ENCODE measurements at places on chromosomes 2 and 18.

GRCh38 chr2:54741250-54741649 lies 17.8 kb downstream of the EML6 start:
- no peak for DNase-seq

DNA sequence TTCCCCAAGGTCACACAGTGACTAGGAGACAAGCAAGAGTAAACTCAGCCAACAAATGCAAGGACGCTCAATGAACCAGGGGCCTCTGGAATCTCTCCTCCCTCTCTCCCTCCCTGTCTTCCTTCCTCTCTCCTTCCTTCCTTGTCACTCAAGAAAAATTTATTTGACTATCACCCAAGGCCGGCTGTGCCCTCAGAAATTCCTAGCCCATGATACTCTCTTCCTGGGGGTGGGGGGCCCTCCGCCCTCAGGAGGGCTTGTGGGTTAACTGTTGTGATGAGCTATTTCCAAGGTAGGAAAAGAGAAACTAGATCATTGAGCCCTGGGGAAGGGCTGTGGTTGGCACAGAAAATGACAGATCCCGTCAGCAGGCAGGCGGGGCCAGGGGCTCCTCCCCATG lies 21.7 kb downstream of the INHBB start:
- DNase-seq = no peak

GRCh38 chr2:120729406-120730399 lies 6.0 kb upstream of the GLI2 start:
- DNase-seq = no peak

GRCh38 chr2:101820519-101820918 lies 123.0 kb downstream of the MAP4K4 start:
- no peak for DNase-seq

DNA sequence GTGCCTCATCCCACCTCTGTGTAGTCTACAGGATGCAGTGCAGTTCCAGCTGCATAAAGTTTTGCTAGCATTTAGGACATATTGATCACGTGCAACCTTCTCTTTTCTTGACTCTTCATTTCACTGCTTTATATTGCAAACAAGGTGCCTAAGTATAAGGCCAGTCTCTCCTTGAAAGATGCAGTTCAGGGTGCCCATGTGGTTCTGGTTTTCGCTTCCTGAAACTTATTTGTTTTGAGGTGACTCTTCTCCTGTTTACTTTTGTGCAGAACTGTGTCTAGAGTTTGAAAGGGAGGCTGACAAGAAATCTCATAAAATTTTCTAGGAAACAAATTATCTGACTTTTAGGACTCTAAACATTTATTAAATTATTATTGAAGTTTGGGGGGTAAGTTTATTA lies 189.9 kb downstream of the UBE2E3 start:
- no peak for DNase-seq

- DNase-seq = no peak
These were observed 18.3 kb upstream of the TLK1 start for GRCh38 chr2:171178993-171179392.

- DNase-seq = no peak
These were observed 27.0 kb downstream of the TRAPPC12 start for GRCh38 chr2:3406501-3406900.

DNA sequence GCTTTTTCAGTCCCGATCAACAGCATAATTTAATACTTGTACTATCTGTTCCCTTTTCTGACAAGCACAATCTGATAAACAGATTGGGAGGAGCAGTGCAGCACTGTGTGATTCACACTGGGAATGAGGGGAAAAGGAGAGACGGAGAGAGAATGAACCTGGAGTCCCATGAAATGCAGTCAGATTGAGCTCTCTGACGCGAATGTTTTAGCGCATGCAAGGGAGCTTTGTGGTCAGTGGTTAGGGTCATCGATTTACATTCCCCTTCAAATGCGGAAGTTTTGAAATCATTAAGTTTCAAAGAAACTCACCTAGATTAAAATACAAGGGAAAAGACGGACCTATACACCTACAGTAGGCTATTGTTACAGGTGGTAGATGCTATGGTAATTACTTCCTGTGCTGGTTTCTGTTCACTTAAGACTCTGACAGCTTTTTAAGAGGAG lies 99.6 kb downstream of the KCTD1 start:
- no peak for DNase-seq

DNA sequence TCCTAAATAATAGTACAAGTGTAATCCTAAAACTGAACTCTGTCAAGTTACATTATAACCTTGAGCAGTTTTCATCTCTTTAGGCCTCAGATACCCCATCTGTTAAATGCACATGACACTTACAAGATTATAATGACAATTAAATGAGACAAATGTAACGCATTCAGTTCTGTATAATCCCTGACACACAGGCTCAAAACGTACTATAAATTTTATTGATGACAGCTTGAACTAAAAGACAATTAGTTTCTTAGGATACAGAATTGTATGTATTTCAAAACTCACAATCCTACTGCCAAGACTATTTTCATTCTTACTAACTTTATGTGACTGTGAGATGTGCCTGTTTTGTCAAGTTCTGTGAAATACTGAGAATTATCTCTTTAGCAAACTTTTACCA lies 56.2 kb downstream of the GFPT1 start:
- no peak for DNase-seq

- no peak for DNase-seq
These were observed 21.6 kb upstream of the INO80C start for GRCh38 chr18:35519148-35519899.

DNA sequence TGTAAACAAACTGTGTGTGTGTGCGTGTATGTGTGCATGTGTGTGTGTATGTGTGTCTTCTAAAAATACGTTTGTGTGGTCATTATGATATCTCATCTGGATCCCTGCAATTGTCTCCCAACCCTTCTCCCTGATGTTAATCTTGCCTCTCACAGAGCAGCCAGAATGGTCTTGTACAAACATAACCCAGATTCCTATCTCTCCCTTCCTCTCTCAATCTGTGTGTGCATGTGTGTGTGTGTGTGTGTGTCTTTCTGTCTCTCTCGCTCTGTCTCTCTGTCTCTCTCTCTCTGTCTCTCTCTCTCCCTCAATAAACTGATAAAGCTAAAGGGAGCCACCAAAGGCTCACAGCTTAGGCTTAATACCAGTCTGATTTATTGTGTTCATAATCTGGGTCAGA lies 210.8 kb downstream of the PAX3 start:
- DNase-seq = no peak

DNA sequence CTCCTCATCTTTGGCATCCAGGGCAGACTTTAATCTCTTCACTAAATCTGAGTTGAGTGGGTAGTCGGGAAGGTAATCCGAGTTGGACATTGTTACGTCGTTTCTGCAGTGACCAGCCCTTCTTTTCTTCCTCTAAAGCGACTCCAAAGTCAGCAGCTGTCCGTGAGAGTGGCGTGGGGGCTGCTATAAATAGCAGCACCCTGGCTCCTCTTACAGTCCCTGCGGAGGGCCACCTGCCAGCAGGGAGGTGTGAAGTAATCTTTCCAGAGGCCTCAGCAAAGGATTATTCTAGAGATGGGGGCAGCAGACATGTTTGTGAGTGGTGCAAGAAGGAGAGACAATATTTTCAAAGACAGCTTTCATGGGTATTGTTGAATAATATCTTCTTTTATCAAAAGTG lies at the start of gene ASB18:
TSS of gene ASB18 (minus strand) at position 151 of the 400 bp plus-strand sequence. CDS start at position 90, 61 bp downstream.
- DNase-seq = no peak

DNA sequence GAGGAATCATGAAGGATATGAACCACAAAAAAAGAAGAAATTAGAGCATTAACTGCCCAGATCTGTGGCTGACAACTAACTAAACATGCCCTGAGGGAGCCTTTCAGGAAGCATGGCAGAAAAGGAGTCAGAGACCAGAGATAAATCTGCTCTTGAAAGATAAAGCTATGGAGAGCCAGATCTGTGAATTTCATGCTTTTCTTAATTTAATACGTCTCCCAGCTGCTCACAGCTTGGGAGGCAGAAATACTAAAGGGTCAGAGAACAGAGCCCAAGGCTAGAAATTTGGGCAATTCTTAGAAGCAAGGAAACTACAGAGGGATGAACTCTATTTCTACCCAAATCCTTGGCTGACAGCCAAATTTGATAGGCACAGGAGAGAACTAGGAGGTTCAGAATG lies 223.0 kb upstream of the DPP10 start:
- DNase-seq = no peak

DNA sequence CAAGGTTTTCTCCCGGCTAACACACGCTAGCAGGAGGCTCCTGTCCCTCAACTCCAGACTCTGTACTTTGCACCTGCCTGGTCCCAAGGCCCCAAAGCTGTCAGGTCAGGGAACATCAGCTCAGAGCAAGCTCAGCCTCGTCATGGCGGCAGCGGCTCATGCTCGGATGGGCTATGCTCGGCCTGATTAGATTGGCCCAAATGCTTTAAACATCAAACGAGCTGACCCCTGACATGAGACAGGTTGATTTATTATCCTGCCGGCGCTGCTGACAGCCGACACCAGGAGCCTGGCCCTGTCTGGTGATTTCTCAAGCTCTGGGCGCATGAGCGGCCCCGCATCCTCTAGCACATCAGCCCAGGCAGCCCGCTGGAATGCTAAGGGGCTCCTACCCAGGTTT lies 436.4 kb downstream of the EIPR1 start:
- DNase-seq = no peak

GRCh38 chr2:85644909-85645308 lies 23.1 kb downstream of the SFTPB start:
- DNase-seq = no peak

DNA sequence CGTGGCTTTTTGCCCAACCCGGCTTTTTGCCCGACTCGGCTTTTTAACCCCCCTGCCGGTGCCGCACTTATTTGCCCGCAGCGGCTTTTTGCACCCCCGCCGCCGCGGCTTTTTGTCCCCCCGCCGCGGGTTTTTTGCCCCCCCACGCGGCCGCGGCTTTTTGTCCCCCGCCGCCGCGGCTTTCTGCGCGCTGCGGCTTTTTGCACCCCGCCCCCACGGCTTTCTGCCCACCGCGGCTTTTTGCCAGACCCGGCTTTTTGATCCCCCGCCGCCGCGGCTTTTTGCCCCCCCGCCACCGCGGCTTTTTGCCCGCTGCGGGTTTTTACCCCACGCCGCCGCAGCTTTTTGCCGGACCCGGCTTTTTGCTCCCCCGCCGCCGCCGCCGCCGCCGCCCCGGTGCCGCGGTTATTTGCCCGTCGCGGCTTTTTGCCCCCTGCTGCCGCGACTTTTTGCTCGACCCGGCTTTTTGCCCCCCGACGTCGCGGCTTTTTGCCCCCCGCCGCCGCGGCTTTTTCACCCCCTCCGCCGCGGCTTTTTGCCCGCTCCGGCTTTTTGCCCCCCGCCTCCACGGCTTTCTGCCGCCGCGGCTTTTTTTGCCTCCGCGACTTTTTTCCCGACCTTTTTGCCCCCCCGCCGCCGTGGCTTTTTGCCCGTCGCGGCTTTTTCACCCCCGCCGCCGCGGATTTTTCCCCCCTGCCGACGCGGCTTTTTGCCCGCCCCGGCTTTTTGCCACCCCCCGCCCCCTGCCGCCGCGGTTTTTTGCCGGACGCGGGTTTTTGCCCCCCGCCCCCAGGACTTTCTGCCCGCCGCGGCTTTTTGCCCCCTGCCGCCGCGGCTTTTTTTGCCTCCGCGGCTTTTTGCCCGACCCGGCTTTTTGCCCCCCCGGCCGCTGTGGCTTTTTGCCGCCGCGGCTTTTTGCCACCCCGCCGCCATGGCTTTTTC lies 2786.5 kb downstream of the RPIA start:
- DNase-seq = no peak

DNA sequence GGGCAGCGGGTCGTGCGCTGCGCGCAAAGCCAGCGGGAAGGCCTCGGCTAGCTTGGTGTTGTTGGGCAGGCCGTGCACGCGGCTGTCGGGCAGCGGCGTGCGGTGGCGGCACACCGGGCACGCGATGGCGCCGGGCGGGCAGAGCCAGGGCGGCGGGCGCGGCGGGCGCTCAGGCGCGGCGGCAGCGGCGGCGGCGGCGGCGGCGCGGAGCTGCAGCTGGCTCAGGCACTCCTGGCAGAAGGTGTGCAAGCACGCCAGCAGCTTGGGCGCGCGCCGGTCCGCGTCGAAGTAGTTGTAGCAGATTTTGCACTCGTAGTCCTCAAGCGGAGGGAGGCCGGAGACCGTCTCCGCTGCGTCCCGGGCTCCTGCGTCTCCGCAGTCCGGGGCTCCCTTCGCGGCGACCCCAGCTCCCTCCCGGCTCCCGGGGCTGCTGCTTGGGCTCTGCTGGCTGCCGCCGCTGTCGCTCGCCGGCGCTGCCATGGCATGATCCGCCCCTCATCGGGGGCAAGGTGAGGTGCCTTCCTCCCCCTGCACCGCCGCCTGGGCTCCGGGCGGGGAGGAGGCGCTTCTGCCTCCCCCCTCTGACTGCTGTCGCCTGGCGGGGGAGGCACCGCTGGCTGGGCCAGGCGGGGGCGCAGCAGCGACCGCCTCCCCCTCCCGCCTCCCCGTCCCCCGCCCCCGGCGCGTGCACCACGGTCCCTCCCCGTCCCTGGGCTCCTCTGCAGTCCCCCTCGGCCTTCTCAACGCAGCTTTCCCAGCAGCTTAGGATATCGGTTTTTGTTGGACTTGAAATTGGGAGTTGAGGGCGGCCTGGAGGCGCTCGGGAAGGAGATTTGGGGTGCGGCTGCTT lies 21.0 kb upstream of the PAX3 start:
- no peak for DNase-seq

DNA sequence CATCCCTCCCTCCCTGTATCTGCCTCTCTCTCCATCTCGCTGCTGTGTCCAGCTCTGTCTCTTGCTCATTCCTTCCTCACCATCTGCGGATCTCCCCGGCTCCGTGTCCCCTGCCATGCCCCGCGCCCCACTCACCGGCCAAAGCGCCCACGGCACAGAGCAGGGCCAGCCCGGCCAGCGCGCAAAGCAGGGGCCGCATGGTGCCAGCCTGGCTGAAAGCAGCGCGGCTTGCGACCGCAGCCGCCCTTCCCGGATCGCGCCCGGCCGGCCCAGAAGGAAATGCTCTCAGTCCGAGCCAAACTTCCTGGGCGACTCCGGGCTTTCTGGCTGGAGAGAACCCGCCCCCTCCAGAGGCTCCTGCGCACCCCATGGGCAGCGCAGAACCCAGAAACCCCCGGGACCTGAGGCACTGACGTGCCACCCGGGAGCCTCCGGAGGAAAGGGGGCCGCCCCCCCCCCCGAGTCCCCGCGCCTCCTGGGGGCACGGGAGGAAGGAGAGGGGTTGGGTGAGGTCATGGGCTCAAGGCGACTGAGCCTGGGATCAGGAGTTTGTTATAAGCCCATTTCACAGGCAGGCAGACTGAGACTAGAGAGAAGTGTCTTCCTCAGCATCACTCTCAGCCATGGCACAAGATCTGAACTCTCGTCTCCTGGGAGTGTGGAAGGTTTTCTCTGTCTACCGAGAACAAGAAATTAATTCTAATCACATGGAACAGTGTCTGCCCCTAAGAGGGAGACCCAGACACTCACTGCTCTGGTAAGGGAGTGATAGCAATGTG lies 45.2 kb upstream of the RAB6C start:
- no peak for DNase-seq

DNA sequence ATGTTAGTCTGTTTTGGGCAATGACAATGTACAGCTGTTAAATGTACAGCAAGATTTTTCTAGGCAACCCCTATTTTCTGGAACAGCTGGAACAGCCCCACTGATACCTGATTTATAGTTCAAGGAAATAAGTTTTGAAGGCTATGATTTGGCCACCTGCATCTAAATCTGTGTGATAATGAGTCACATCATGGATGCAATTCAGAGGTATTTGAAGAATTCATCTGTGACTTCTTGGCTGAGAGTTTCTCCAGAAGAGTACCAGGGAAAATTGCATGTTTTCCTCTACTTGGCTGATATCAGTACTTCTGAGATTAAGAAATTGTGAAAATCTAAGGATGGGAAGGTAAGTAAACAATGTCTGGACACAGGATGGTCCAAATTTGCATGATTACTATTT lies 40.7 kb upstream of the NT5C1B start:
- no peak for DNase-seq
